ENCODE measurements at places on chromosomes 2 and 18.

- DNase-seq: no peak
These were observed 12.9 kb downstream of the FOSL2 start for GRCh38 chr2:28405537-28405936.

- DNase-seq: no peak
These were observed 185.5 kb upstream of the DOK6 start for GRCh38 chr18:69215161-69215560.

DNA sequence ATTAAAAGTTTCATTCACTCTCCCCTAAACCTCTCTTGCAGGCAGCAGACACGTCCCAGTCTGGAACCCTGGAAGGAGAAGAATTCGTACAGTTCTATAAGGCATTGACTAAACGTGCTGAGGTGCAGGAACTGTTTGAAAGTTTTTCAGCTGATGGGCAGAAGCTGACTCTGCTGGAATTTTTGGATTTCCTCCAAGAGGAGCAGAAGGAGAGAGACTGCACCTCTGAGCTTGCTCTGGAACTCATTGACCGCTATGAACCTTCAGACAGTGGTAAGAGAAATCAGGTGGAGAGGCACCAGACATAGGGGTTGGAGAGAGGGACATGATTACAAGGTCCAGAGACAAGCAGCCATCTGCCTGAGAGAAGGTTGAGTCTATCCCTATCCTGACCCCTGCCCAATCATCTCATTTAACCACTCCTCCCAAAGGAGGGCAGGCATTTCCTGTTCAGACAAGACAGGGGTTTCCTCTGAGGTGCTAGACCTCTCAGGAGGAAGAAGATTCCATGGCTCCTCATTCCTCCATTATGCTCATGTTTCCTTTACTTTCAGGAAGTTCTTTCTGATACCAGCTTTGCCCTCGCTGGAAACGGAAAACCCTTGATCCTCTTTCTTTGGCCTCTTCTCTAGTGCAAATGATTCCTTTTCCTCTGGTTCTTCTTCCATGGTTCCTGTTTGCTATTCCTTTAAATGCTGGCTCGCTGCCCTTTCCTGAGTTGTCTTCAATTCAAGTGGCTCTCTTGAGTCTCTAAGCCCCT lies 15.1 kb downstream of the PLCD4 start:
- DNase-seq: no peak

- no peak for DNase-seq
These were observed 27.8 kb downstream of the ARHGAP15 start for GRCh38 chr2:143157001-143157400.

DNA sequence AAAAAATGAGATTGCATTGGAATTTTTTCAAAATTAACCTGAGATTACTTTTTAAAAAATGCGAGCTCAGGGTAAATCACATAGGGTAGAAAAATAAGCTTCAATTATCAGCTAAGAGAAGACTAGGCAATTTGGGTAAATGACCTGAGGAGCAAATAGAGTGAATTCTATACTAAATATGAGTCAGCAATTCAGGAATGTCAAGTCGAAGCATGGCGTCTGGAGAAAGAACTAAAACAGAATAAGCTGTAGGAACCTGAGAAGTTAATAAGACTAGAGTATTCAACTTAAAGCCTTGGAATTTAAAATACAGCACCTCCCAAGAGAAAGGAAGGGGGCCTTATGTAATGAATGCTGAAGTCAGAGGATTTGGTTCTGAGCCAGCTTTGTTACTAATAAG lies 487.0 kb downstream of the SUCLG1 start:
- DNase-seq: no peak

GRCh38 chr2:75424936-75425619 lies 135.7 kb downstream of the EVA1A start:
- DNase-seq: no peak

DNA sequence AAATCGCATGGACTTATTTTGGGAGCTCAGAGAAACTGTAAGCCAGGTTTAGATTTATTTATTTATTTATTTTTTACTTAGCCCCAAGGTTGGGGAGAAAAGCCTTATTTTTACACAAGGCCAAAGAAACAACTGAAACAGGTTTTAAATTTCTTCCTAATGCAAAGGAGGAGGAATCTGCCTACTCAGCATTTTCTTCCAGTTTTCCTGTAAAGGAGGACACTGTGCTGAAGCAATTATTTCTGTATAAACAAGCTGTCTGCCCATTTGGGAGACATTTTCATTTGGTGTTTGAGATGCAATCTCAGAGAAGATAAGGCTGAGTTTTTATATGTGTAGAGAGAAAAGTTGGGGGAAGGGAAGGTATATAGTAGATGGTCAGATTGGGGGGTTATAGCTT lies 125.0 kb downstream of the ETAA1 start:
- no peak for DNase-seq

DNA sequence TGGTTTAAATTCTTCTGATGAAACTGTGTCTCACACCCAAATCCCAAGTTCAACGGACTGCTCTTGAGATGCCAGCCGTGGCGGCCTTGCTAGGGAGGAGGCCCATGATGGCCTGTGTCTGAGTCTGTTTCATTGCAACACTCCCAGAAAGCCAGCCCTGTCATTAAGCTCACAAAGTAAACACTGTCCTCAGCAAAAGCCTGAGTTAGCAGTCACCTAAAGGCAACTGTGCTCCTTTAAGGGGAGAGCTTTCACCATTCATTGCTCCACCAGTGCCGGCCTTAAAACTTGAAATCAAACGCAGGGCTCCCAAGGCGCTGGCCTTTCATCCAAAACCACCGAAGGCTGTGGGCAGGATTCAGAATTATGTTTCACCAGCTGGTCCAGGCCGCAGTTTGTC lies 42.5 kb upstream of the PPP1CB start:
- no peak for DNase-seq

GRCh38 chr18:57301573-57302559 lies 50.5 kb upstream of the ST8SIA3 start:
- DNase-seq: no peak

Measured in GM12892 (cell line).